ENCODE measurements at places on chromosomes 6 and 20.

DNA sequence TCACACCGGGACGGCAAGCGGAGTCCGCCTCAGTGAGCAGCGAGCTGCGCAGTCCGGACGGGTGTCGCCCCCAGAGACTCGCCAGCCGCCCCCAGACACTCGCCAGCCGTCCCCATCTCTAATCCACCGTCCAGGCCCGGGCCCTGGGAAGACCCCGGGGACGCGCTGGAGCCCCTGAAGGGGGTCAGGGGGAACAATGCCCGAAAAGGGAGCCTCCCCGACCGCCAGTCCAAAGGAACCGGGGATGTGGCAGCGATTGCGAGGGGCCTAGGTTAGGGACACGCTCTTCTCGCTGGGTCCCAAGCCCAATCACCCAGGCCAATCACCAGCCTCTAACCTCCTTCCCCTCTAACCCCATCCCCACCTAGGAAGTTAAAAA lies 33.1 kb downstream of the TFAP2A start:
- DNase-seq, result no peak

GRCh38 chr6:118546880-118547218 lies 1.2 kb upstream of the PLN start:
- DNase-seq, result no peak

GRCh38 chr6:32989368-32989767 lies 20.0 kb downstream of the HLA-DOA start:
- no peak for DNase-seq

- no peak for DNase-seq
Observed at GRCh38 chr6:151351731-151352130, 39.6 kb downstream of the ZBTB2 start.

DNA sequence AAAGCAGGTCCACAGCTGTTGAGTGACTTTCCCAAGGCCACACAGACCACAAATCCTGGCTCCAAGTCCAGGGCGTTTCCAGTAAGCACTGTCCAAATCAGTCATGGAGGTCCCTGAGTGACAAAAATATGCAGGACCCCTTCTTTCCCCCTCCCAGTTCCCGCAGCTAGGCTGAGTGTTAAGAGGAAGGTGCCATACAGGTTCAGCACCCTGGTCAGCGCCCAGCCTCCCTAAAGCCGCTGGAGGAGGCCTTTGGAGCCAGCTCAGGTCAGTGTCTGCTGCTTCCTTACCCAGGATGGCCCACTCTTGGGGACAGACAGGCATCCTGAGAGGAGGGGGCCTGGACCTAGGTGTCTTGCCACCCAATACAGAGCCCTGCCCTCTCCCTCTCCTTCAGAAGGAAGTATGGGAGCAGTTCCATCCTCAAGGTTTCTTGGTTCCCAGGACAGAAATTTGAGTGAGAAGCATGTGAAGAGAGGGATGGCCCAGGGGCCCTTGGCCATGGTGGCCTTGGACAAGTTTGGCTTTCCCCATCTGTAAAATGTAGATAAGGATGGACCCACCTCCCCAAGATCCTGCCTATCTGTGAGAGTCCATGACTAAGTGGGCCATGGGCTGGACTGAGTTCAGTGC lies 13.2 kb downstream of the TMEM74B start:
- no peak for DNase-seq

GRCh38 chr20:14716351-14716801 lies 379.0 kb upstream of the FLRT3 start:
- DNase-seq, result no peak

DNA sequence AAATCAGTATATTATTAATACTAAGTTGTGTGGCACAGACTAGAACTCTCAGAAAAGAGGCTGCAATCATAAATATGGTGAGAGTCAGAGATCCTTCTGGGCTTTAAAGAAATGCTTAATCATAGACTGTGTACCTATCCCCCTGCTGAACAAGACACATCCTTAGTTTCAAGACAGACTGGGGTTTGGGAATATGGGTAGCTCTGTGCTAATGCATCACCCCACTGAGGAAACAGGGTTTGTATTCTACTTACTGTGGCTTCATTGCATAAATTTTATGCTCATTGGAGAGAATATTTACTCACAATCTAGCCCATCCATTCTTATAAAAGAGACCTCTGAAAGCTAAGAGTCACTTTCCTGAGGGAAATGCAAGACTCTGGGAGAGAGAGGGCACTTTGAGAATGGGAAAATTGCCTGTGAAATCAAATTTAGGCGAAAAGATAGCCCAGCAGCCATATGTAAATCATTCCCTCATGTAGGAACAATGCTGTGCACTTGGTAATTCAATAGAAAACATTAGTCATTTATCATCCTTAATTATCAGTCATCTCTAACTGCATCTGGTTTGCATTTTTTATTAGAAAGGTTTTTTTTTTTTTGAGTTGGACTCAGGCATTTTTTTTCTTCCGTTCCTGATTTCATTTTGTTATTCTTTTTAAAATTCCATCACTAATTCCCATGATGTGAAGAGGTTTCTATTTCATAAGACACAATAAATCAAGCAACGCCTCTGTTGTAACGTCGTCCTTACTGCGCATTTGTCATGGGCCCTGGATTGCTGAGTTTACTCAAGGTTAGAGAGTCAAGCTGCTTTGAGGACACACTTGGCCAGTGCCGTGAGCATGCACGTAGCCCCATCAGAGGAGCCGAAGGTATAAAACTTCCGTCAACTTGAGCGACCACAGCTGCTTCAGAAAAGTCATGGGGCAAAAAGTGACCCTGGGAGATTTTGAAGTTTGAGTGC lies 91.8 kb downstream of the TRMT11 start:
- no peak for DNase-seq

DNA sequence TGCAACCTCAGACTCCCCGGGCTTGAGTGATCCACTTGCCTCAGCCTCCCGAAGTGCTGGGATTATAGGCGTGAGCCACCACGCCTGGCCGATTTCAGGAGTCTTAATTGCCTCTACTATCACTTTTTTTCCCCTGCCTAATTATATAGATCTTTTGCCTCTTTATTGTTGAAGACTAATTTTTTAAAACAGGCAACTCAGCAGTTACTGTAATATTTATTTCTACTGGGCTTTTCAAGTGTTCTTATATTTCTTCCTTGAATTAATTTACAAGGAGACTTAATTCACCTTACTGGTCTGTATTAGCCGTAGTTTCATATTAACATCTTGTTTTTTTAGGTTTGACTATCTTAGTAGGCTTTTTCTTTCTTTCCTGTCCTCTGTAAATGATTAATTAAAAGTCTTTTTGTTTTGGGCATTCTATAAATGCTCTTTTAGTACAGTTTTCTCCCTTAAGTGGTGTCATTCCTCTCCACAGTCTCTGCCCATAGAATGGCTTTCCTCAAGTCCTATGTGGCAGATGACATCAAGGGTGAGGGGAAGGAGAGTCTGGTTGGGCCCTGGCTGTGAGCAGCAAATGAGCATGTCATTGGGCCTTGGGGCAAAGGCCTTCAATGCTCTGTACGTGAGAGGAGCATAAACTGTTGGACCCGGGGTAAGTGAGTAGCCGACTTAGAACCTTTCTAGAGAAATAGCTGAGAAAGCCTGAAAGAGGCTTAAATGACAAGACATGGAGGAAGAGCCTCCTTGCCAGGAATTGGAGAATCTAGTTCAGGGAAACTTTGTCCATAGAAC lies 36.0 kb downstream of the ANKS1A start:
- DNase-seq, result no peak

DNA sequence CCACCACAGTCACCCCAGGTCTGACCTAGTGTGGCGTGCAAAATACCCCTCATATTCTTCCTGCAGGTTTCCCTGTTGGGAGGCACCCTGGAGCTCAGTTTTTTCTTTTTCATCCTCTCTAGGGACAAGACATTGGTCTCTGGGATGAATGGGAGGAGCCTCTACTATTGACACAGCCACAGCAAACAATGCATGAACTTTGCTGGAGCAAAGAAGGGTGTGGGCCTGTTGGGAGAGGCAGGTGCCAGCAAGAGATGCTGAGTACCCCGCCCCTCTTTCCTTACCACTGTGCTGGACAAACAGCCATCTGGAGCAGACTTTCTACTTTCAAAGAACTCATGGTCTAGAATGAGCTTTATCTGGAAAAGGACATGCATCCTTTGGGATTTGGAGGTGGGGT lies 10.1 kb downstream of the TGM3 start:
- DNase-seq, result no peak

DNA sequence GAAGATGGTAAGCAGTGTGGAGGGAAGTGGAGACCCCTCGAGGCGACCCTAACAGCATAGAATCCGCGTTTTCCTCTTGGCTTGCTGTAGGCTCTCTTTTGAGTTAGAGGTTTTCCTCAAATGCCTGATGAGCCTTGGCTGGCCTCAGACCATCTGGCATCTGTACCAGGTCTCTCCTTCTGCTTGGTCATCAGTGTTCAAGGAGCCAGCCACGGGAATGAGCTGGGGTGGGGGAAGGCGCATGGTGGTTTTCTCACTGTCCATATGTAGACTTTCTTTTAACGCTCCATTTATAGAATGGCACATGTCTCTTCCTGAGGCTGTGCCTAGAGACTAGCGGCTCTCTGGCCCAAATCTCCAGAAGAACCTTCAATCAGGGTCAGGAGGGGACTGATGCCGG lies 8.1 kb upstream of the GUCA1A start:
- no peak for DNase-seq

GRCh38 chr6:159099276-159099675 lies 54.5 kb upstream of the TAGAP start:
- DNase-seq, result no peak

DNA sequence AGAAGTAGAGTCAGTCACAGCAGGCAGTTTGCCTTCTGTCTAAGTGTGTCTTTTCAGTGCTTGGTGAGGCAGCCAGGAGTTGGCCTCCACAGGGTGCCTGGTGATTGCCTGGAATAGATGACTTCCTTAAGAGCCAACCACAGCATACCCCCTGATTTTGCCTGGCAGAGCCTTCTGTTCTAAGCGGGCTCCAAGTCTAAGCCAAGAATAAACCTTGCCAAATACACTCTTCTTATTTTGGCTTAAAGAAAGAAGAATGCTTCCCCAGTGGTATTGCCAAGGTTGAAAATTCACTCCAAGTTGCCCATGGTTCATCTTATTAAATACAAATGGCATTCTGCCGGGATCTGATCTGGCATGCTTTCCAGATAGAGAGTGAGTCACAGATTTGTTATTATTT lies 1424.8 kb upstream of the EYS start:
- no peak for DNase-seq

- DNase-seq, result no peak
Observed at GRCh38 chr20:51372176-51372803, 170.2 kb downstream of the NFATC2 start.

GRCh38 chr20:39943336-39943735 lies 745.7 kb downstream of the MAFB start:
- no peak for DNase-seq

GRCh38 chr6:72316675-72317380 lies 305.0 kb upstream of the KCNQ5 start:
- no peak for DNase-seq

DNA sequence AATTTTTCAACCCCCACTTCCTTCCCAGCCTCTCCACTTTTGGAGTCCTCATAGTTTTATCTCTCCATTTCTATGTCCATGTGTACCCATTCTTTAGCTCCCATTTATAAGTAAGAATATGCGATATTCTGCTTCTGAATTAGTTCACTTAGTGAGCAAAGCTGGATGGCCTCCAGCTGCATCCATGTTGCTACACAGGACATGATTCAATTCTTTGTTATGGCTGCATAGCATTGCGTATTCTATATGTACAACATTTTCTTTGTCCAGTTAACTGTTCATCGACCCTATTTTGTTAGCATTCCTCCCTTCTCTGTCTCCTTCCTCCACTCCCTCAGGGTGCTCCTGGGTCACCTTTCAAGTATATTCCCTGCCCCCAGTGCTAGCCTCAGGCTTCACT lies 210.0 kb upstream of the SSTR4 start:
- no peak for DNase-seq

DNA sequence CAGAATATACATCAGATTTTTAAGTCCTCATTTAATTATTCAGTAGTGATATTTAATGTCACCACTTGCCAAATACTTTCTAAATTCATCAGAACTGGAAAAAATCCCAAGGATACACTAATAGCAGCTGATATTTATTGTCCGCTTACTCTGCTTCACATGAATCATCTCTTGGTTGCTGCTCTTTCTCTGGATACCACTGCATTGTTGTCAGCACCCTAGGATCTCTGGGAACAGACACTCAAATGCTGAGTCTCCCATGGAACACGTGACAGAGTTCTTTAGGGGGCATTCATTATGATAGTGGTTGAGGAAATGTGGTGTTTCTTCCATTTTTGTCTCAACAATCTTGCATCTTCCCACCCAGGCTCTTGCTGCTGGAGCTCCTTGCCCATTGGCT lies 318.0 kb downstream of the RFPL4B start:
- DNase-seq, result no peak

DNA sequence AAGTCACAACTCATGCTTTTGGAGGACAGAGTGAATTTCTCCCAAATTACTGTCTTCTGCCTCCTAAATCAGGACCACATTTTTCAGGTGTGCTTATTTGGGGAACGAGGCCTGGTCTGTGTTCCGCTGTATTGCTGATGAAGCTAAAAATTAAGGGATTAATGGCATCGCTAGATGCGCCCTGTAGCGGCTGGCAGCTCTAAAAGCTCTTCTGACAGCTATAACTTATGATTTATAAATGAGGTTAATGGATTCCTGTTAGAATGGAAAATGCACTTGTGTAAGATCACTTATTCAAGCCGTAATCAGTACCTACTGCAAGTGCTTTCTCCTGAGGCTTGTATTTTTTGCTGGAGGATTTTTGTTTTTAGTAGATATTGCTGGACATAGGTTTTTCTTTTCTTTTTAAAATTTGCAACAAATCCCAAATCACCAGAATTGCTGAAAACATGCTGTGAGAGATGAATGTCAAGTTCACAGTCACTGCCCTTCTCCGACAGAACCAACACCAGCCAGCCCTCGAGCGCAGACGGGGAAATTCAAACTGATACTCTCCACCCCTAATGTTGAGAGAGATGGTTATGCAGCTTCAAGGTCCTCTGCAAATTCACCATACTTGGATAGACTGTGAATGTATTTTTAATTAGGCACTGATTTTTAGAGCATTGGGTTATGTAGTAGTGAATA lies 49.1 kb downstream of the AKAP12 start:
- no peak for DNase-seq

GRCh38 chr20:30611239-30611984 lies 646.1 kb upstream of the DEFB115 start:
- DNase-seq, result no peak

DNA sequence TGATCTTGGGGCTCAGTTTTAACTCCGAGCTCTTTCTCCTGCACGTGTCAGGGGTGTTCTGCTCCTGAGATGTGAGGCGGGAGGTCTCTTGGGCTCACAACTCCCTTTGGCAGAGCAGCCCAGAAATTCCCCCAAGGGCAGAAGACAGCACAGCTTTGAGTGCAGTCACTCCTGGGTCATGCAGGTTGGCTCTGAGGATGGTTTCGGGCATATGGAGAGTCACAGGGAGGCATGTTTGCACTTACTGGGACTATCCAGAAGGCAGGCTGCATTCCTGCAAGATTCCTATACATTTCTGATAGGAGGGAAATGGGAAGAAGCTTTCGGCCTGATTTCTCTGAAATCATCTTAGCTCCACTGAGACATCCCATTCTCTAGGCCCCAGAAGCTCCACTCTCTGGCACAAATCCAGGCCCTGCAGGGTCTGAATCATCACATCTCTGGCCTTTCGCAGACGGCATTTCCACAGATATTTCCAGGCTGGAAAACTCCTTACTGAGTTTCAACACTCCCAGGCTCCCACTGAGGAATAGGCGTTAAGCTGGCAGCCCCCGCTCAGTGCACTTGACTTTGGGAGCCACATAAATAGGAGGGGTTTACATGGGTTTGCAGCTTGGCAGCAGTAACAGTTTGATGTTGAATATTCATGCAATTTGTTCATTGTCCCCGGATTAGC lies 39.7 kb downstream of the AGPAT4 start:
- no peak for DNase-seq

Measured in caudate nucleus (tissue), 63 donors.